ENCODE measurements at places on chromosomes 11 and 22. TPM values are rescaled to one million over a fixed set of nuclear protein-coding genes. Genes with fewer than 3 reads are reported as not detected.
A peak's percentile ranks its signal among the peaks of the same experiment; 100 is the strongest.

Gene C22orf42
- total RNA-seq, result not detected

Gene IGLL1
- total RNA-seq, result not detected

DNA sequence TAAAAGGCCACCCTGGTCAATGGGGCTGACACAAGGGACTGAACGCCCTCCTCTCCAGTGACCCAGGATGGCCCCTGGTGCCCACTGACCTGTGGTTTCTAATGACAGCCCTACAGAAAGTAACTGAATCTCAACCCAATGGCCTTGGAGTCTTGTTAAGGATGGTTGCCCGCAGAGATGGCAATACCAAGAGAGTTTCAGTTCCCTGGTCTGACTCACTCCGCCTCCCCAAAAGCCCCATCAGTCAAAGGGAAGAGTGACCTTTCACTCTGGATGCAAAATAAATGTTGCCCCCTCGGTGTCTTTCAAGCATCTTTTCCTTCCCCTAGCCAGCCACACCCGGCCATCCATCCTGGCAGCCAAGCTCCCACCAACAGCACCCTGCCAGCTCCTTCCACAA, 57.7 kb upstream of the ISX start:
- no peak for DNase-seq

DNA sequence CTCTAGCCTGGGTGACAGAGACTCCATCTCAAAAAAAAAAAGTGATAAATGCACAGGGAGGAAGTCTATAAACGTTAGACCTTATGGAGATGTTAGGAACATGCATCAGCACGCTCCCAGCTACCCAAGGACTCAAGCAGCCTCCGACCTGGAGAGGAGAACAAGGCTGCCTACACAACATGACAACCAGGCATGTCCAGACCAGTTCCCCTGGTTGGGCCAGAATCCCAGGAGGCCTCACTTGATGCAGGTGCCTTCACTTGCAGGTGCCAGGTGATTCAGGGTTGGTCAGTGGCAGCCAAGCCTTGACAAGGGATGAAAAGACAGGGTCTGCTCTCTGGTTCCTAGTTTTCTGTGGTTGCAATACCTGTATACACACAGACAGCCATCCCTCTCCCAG, 5.9 kb downstream of the RANGAP1 start:
- no peak for DNase-seq

GRCh38 chr11:75400146-75400865, 988 bp downstream of the RPS3 start:
- DNase-seq, result no peak

DNA sequence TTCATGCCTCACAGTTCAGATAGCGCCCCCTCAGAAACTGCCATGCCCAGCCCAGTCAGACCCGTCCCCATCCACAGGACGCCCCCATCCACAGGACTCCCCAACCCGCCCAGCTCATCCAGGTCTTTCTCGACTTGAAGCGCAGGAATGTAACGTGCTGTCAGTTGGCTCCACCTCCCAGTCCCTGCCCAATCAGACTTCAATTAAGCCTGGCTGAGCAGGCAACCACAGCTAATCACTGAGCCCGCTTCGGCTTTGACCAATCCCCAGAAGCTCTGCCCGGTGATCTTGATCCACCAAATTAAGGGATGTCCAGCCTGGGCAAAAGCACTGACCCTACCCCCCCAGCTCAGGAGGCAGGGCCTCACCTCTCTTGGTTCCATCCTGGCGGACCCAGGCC, 10.5 kb upstream of the MFNG start:
- no peak for DNase-seq

DNA sequence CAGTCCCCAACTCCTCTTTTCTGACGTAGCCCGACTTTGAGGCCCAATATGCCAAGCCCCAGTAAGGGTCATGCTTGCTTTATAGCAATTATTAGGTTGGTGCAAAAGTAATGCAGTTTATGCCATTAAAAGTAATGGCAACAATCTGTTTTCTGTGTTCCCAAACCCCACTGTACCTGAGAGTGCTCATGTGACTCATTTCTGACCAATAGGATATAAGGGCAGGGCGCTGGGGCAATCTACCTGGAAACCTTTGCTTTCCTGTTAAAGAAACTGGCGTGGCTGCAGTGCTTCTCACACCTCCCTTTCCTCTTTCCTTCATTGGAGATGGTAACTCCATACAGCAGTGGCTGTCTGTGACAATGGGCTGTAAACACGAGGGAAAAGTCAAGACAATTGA, 78.9 kb upstream of the MPPED2 start:
- DNase-seq, result no peak

GRCh38 chr22:38873469-38874411, 1.7 kb upstream of the CBX6 start:
- peak; percentile 72 for DNase-seq

GRCh38 chr11:57585301-57585700, 12.2 kb upstream of the SERPING1 start:
- no peak for DNase-seq

Data from thyroid gland (tissue), 4 donors.